ENCODE measurements at places on chromosomes 7 and 10. TPM values are rescaled to one million over a fixed set of nuclear protein-coding genes. Genes with fewer than 3 reads are reported as not detected.

- no peak for DNase-seq
Measured at GRCh38 chr10:18197706-18198105, 57.5 kb downstream of the CACNB2 start.

- DNase-seq, result no peak
Measured at GRCh38 chr7:44846816-44847508, 925 bp downstream of the H2AZ2 start.

GRCh38 chr7:110856704-110857103 is 234.2 kb upstream of the LRRN3 start:
- DNase-seq, result no peak

DNA sequence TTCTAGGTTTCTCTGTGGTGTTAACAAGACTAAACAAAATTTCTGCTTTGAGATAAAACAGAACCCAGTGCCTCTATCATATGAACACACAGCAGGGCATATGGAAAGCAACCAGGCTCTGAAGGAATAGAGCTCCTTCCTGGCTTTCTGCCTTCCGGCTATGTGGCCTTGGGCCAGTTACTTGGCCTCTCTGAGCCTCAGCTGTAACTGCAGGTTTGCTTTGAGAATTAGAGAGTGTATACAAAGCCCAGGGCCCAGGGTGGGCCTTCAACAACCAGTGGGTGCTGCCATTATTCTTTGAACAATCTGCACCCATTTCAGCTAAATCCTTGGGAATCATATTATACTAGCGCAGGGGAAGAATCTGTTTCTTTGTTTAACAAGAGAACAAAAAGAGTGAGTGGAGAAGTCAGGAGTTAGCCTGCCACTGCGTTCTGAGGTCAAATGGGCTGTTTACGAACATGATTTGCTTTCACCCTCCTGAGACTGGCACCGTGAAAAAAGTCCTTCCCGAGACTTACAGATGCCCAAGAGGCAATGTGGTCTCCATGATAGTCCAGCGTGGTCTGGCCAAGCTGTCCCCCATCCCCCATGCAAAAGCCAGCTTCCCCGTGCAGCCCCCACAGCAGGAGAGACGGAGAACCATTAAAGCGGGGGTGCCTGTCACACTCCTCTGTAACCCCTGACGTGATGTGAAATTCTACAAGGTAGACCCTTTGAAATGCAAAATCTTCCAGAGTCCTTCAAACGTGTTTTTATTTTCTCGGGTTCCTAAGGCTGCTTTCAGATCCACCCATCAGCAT is 4.9 kb downstream of the FAM53B start:
- no peak for DNase-seq

GRCh38 chr7:81333004-81333403 is 414.2 kb upstream of the SEMA3C start:
- no peak for DNase-seq

Gene GIMAP4
- 31.2 TPM for total RNA-seq

DNA sequence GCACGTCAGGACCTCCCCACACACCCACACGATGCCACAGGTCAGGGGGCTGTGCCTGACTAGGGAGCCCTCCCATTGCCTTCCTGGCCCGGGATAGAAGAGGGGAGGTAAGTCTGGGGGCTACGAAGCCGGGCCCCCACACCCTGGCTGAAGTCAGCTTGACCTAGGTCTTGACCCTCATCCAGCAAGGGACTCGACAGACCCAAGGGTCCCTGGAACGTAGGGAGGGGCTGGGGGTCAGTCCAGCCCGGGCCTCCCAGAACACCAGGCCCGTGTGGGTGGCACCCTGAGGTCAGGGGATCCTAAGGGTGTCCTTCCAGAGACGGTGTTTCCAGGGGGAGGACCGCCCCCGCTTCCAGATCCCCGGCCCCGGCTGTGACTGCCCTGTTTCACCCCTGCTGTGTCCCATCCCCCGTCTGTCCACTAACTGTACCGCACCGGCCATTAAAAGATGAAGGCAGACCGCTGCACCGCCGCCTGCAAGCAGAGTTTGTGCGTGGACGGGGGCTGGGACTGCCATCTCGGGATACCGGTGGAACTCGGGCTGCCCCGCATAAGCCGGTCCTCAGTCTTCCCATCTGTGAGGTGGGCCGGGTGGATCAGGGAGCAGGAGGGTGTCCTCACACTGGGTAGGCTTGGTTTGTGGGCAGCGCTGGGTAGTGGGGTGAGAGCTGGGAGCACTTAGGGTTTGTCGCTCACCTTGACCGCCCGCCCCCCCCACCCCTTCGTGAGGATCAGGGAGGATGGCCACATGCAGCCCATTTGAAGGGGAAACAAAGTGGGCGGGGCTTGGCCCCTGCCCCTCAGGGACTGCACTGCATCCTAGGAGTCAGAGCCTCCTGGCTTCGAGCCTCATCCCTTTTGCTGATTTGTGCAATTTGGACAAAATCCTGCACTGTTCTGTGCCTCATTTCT is 21.1 kb downstream of the SLC29A4 start:
- no peak for DNase-seq

Gene SLC18A3
- not detected for total RNA-seq

DNA sequence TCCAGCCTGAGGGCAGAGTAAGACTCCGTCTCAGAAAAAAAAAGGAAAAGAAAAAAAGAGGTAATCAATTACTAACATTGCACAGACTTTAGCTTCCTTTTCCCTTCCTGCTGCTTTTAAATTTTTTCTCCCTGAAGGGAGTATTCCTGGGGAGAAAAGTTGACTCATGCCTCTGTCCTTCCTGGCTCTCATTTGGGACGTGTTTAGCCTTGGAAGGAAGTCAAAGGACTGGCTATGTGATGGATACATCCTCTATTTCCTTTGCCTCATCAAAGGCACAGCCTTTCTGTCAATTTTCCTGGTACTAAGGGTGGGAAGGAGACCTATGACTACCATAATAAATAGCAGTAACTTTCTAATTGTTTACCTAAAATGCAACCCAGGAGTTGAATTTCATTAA is 77.6 kb downstream of the ITGA8 start:
- no peak for DNase-seq

GRCh38 chr10:79417266-79417665 is 28.2 kb downstream of the ZCCHC24 start:
- peak; percentile 7 for DNase-seq

- DNase-seq, result peak; percentile 47
Measured at GRCh38 chr10:78763651-78764395, 304.9 kb upstream of the ZMIZ1 start.

DNA sequence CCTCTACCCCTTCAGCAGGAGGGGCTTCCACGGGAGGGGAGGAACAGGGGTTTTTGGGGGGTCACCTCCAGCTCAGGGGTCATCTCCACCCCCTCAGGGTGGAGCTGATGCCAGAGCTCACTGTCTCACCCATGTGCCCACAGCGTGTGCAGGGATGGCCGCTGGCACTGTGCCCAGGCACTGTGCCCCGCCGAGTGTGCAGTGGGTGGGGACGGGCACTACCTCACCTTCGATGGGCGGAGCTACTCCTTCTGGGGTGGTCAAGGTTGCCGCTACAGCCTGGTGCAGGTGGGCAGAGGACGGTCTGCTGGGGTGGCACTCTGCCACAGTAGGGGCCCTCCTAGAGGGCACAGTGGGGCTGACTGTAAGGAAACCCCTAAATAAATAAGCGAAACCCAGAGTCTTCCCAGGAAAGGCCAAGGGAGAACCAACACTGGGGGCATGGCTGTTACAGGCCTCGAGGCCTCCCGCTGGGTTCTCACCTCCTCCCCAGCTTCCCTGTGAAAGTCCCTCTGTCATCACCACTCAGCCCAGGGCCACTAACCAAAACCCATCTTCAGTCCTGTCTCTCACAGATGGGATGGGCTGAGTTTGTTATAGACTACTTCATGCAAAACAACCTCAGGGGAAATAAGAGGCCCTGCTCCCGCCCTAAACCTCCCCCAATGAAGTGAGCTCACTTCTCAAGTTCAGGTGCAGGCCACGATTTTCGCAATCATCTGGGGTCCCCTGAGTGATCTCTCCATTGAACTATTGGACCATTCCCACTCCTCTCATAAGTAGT is 7.4 kb upstream of the ZNF467 start:
- no peak for DNase-seq
